ENCODE measurements at places on chromosomes 1 and 21.

DNA sequence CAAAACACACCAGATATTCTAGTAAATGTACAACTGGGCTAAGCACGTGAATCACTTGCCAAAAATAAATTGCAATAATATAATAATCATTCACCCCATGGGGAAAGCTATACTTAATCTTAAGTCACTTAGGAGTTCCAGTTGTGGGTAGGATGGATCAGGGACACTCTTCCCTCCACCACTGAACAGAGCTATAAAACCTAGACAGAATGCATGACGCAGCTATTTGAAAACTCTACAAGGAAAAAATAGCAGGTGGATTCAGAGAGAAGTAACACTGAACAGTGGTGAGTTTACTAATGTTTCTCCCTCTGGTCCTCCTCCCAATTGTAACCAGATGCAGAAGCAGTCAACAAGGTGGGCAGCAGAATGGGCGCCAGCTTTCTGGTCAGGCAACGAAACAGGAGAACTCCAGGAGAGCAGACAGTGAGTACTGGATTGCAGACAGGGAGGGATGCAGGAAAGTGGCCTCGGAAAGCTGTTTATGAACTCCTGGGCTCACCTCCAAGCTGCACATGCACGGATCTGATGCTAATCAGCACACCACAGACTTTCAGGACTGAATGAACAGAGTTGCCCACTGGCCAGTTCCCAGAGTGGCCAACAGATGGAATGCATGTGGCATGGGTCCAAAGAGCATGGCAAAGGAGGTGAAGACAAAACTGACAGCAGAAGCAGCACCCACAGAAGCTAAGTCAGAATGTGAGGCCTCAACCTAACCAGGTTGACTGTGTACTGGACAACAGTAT lies 41.4 kb downstream of the TARBP1 start:
- no peak for DNase-seq

DNA sequence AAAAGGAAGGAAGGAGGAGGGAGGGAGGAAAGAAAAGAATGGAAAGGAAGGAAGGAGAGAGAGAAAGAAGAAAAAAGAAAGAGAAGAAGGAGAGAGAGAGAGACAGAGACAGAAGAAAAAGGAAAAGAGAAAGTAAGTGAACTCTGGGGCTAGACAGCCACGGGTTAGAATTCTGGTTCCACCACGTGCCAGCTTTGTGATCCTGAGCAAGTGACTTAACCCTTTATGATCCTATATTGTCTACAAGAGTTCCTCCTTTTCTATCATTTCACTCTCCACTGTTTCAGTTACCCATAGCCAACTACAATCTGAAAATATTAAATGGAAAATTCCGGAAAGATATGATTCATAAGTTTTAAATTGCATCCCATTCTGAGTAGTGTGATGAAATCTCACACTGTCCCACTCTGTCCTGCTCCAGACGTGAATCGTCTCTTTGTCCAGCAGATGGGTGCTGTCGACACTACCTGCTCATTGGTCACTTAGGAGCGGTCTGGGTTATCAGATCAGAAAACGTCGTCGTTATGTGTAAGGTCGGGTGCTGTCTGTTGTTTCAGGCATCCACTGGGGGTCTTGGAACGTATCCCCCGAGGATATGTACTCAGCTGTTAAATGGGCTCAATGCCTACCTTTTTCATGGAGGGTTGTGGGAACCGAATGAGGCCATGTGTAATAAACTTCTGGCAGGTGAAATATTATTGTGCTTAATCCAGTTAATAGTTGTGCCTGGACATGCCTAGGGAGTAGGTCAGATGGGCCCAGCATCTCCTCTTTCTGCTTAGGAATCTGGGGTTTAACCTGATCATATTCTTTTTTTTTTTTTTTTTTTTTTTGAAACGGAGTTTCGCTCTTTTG lies 19.1 kb downstream of the TMEM51 start:
- no peak for DNase-seq

GRCh38 chr1:183883623-183884022 lies 78.7 kb downstream of the RGL1 start:
- no peak for DNase-seq

DNA sequence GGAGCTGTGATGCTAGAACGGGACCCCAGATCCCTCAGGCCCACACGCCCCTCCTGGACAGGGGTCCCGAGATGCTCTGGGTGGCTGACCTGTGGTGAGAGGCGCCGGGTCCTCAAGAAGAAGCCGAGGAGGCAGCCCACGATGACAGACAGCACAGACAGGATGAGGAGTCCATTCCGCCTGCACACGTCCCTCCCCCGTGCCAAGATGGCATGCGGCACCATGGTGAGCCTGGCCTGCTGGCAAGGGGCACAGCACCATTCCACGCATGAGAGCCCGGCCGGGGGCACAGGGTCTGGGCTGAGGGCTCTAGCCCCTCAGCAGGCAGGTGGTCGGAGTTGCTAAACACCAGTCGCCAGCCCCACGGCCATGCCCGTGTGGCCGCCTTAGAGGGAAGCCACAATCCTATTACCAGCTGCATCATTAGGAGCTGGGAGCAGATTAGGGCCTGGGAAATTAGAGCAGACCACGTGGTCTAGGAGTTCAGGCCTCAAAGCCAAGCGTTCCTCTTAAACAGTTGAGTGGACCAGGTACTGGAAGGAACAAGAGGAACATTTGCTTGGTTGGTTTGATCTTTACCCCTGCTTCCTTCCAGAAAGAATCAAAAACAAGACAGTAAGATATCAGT lies at the start of gene SLC1A7:
TSS of gene SLC1A7 (minus strand) at position 413 of the 628 bp plus-strand sequence. CDS start at position 224, 189 bp downstream.
- no peak for DNase-seq

DNA sequence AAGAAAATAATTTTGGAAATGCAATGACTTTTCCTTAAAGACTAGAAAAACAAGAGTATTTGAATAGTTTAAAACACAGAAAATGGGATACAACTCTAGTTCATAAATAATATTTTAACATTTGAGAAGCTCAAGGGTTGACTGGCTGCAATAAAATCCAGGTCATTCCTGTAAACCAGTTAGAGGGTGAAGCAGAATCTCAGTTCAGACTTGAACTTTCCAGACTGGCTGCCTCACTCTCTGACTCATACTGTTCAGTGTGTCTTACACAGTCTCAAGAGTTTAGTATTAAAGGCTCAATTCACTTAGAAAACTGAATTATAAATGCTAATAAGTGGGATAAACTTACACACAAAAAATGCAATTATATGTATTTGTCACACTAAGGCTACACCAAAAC lies 89.9 kb downstream of the RAVER2 start:
- DNase-seq: no peak

- no peak for DNase-seq
Measured at GRCh38 chr1:160058087-160058486, 11.9 kb downstream of the KCNJ10 start.

DNA sequence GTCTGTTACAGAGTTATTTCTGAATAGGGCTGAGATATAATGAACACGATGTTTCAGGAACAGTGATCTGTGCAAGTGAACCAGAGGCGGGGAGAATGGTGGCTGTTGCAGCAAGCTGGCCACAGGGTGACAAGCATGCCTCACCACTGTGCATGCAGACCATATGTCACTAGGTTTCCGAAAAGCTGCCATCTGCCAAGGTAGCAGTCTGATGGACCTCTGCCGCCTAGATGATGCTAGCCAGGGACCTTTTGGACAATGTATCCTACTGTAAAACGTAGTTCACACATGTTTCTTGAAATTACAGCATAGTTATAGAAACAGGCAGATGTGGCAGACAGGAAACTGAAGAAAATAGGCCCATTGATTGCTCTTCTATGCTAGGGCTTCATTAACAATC lies 204.2 kb upstream of the RRP15 start:
- DNase-seq: no peak

DNA sequence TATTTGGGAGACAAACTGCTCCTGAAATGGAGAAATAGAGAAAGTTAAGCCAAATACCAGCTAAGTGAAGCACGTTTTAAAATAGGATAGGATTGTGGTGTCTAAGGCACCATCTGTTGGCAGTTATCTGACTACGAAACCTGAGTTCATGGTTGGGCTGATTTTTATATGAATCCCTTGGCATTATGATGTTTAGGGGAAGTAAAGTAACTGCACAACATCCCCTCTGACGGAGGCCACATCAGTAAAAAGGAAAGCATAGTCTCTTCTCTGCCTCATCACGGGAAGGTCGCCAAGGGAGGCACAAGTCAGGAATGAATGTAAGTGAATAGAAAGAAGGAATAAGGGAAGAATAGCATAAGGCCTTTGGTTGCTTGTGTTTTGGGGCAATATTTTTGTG lies 128.0 kb downstream of the PRRX1 start:
- DNase-seq: no peak

GRCh38 chr1:25047506-25048240 lies 117.6 kb upstream of the RUNX3 start:
- DNase-seq: no peak

DNA sequence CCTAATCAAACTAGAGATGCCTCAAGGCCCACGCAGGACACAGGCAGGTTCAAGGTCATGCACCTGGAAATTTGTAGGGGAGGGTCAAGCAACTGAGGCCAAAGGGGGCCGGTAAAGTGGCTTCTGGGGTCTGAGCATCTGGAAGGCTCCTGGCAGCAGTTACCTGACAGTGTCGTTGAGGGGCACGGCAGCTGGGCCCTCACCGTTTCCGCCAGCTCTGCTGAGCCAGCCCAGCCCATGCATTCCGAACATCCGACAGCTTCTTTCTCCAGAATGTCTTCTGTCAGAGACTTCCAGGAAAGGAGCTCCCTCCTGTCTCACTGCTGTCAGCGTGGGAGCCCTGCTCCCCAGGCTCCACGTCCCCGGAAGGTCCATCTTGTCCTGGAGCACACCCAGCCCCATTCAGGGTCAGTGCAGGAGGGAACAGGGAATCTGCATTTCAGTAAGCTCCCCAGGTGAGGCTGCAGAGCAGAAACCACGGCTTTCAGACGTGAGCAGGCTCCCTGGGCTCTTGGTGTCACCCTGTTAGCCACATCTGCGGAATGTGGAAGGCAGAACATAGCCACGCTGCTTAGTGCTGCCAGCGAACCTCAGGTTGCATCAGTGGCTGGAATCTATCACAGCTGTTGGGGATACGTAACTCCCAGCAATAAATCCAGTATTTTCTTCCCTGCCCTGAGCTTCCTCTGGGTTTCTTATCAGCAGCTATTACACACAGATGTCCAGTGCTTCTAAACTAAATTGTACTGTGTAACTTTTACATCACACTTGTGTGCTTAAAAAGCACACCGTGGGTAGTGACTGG lies 36.3 kb upstream of the FAM3B start:
- DNase-seq: no peak

- no peak for DNase-seq
Measured at GRCh38 chr1:93955765-93956164, 46.5 kb upstream of the GCLM start.

- DNase-seq: no peak
Measured at GRCh38 chr1:154739654-154740053, 130.4 kb downstream of the KCNN3 start.

GRCh38 chr1:212482006-212482636 lies 49.4 kb downstream of the NENF start:
- DNase-seq: no peak

Measured in activated T-helper 9 cell treated with anti-CD3 and anti-CD28 coated beads, Interleukin-2, amount 50 U/mL, for 16 hours (primary cell).